ENCODE measurements at places on chromosomes 6 and 20.

DNA sequence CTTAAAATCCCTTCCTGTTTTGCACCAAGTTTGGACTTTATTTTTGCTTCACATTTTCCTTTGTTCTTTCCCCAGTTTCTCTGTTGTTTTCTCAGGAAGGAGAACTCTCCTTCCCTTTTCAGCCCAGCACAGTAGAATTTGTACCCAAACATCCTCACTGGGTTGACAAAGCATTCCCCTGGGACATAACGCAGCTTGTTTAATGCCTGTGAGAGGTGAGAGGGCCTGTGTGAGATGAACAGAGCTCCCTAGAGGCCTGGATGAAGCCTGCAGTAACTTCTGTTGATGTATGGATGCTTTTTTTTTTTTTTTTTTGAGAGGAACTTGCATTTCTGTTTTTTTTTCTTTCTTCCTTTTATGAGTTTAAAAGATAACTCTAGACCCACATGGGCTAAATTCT, 104.9 kb upstream of the SLC22A23 start:
- no peak for DNase-seq

DNA sequence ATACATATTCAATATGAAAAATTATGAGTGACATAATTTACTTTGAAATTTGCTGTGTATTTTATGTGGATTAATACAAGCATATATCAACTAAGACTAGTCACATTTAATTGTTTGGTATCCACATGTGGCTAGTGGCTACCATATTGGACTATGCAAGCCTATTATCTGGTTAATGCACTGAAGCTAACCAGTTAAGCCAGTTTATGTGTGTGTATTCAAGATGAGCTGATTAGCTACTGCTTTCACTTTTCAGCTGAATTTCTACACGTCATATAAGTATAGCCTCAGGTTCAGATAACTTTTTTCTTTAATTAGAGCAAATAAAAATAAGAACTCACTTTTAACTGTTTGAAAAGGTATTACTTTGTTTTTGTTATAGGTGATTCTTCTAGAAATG, 903.7 kb downstream of the TFAP2A start:
- no peak for DNase-seq

GRCh38 chr6:134772671-134773360, 177.1 kb downstream of the ALDH8A1 start:
- no peak for DNase-seq

GRCh38 chr6:12916006-12916405, 199.4 kb downstream of the PHACTR1 start:
- no peak for DNase-seq

DNA sequence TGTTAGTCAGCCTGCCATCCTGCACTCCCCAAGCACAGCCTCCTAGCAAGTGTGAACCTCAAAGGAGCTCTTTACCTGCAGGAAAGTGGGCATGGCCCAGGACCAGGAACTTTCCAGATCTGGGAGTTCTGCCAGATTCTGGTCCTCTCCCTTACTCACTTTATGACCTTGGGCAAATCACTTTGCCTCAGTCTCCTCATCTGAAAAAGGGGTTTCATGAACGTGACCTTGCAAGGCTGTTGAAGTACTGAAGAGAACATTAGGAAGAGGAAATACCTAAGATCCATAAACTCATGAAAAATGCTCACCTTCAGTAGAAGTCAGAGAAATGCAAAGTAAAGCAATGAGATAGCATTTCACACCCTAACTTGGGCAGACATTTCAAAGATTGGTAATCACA, 26.8 kb upstream of the DSN1 start:
- DNase-seq = no peak

- DNase-seq = no peak
Observed at GRCh38 chr20:57559658-57560553, 1.0 kb upstream of the PCK1 start.

DNA sequence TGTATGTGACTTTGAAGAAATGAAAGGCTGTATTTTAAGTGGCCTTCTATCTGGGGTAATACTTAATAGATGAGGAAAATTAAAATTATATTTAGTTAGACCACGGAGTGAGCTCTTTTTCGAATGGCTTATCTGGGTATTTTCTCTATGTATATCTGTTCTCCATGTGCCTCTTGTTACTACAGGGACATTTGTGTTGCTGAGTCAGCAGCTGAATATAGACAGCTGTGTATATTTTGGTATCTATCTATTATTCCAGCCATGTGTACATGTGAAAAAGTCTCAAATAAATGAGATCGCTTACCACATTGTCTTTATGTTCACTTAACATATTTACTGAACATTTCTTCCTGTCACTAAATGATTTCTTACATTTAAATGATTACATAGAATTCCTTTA, 57.2 kb downstream of the TMEM200A start:
- DNase-seq = no peak

DNA sequence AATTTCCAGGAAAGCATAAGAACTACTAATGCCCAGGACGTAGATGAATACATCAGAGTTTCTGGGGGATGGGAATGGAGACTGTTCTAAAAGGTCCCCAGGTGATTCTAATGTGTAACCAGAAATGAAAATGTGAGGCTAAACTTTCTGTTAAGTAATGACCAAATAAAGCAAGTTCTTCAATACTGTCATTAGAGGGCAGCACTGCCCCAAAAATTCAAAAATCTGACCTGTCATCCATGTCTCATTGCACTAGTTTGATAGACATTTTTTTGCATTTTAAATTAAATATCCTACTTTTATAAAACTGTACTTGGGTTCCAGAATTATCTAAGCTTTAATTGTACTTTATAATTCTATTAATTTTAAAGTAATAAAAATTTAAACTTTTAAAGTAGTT, 94.9 kb downstream of the RFX6 start:
- no peak for DNase-seq

GRCh38 chr20:46814366-46815232, 80.0 kb upstream of the EYA2 start:
- no peak for DNase-seq

DNA sequence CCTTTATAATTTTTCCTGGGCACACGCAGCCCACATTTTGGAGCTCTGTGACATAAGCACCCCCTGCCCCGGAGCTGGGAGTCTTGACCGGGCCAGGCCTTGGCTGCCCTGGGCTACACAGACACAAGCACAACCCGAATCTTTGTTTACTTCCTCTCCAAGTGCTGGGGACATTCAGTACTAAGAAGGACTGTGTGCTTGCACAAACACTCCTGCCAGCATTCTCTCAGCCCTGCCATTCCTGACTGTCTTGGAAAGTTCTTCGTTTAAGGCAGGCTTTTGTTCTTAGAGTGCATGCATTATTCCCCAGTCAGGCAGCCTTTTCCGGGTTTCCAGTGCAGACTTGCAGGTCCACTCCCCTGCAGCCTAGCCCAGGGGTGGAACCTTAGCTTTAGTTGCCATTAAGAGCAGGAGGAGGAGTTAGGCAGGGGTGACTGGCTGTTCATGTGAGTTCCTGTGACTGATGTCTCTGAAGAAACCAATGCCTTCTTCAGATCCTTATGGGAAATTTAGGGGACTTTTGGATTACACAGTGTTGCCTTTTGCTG, 28.6 kb downstream of the FOXO3 start:
- DNase-seq = no peak

GRCh38 chr6:137480431-137480830, 13.8 kb downstream of the OLIG3 start:
- DNase-seq = no peak

DNA sequence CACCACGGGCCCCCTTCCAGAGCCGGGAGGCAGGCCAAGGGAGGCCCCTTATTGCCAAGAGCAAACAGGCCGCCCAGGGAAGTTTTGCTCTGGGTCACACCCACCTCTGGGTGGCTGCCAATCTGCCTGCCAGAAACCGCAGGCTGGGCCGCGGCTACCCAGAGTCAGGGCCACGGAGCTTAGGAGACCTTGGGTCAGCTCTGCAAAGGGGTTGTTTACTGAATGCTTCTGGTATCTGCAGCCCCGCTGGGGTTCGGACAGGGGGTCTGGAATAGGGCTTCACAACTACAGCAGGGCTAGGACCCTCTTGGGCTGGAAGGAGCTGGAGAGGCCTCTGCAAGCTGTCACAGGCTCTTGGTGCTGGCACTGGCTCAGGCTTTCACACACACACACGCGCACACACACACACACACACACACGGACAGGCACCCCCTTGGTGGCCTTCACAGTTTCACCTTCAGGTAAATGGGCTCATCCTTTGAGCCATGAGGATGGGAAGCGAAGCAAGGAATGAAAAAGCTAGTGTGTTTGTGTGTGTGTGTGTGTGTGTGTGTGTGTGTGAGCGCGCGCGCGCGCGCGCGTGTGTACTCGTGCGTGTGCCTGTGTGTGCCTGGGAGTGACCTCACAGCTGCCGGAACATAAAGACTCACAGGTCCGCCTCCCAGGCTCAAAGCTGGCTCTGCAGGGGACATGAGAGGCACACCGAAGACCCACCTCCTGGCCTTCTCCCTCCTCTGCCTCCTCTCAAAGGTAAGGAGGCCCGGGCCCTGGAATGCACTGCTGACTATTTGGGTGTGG, at the start of gene CCN5:
Gene CCN5 (plus strand): TSS at position 669 of the 798 bp plus-strand sequence. CDS start 22 bp downstream, at position 691.
- DNase-seq = no peak

GRCh38 chr20:57922706-57923105, 212.9 kb upstream of the PMEPA1 start:
- no peak for DNase-seq

GRCh38 chr6:34207695-34208443, 28.8 kb upstream of the HMGA1 start:
- no peak for DNase-seq

DNA sequence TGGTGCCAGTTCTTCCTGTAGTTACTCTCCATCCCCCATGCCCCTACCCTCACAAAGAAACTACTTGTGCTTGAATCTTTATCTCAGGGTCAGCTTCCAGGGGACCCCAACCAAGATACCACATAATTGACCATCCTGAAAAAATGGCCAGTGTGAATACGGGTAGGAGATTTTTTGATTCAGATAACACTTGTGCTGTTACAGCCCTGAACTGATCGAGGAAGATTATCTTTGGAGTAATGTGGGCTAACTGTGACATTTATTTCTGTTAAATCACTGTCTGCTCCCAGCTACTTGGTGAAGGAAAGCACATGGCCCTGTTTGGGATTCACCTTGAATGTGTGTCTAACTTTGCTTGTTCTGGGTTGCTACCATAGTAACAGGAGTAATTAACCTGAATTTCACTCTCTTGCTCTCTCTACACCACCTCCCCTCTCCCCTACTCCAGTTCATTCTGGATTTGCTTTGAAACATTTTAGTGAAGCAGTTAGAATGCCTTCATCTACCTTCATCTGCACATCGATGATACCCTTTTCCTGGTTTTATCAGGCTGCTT, 219.6 kb upstream of the CHD6 start:
- no peak for DNase-seq

DNA sequence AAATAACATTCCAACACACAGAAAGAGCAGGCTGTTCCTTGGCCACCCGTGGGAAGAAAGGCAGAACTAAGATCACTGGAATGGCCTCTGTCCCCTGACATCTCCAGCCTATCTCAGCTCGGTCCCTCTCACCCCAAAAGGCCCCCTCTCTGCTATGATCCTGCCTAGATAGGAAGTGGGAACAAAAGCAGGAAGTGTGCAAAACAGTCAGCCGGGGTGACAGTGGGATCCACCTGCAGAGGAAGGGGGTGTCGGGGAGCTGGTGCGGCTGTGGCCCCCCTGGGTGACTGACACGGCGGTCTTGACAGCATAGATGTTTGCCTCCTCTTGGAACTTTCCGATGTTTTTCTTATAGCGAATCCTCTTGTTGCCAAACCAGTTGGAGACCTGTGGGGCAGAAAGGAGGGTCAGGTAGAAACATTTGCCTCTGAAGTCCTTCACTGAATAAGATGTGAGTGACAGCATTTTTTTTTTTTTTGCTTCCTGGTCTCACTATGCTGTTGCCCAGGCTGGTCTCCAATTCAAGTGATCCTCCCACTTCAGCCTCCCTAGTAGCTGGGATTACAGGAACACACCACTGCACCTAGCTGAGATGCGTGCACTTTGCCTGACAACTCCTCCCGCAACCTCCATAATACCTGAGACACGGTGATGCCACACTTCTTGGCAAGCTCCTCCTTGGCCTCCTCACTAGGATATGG, 2.8 kb downstream of the PBX2 start:
- DNase-seq = no peak

DNA sequence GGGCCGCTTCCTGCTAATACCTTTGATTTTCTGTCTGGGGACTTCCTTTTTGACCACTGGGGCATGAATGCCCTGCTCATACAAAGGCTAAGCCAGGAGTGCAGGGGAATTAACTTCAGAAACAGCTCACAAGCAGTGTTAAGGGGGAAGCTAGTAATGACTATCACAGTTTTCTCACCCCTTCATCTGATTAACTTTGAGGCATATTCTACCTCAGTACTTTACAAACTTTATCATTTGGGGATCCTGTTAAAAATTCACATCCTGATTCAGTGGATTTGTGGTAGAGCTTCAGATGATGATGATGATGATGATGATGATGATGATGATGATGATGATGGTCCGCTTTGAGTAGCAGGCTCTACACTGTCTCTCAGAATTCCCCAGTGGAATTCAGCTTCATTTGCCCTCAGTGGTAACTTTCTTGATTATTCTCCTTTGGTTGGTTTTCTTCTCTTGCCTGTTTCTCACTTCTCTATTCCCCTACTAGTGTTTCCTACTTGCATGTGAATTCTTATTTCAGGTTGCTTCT, 78.4 kb upstream of the TMEM170B start:
- no peak for DNase-seq

GRCh38 chr6:162941128-162941527, 213.4 kb downstream of the PACRG start:
- DNase-seq = no peak

DNA sequence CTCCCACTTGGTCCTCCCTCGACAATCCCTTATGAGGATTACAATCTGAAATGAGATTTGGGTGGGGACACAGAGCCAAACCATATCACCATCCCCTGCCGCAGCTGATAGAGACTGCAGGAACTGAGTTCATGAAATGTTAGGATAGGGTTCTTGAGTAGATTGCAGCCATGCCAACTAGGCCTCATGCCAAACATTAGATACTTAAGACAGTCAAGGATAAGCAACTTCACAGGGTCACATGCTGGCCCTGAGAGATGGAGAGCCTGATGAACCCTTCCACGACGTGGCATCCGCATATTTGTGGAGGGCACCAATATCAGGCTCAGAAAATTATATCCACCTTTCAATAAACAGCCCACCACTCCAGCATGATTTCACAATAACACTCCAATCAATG, 121.3 kb downstream of the ALDH8A1 start:
- DNase-seq = no peak

- DNase-seq = no peak
Observed at GRCh38 chr20:2654831-2655230, 2.4 kb downstream of the NOP56 start.

DNA sequence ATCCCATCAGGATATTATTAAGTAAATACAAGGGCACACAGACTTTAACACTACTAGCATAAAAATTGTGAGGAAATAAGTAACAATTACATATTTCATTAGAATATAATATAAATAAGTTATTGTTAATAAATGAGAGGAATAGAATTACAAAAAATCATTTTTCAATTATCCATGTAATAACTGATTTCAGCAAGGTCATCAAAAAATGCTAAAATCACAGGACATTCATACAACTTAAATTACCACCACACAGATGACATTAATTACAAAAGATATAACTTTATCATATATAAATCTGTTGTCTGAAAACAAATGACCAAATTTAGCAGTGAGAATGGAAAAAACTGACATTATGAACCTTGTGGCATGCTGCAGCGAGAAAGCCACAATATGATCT, 37.0 kb downstream of the STX7 start:
- DNase-seq = no peak
